Dermis microvascular lymphatic vessel endothelial cell (primary cell): ENCODE measurements at places on chromosomes 4 and X. TPM values are rescaled to one million over a fixed set of nuclear protein-coding genes. Genes with fewer than 3 reads are reported as not detected.

Gene NDP
- under 0.01 TPM in 2 replicates for total RNA-seq

Gene HGFAC
- under 0.01 and 0.13 TPM in 2 replicates for total RNA-seq

Gene TAF9B
- total RNA-seq = 14.9 and 20.2 TPM in 2 replicates

Gene AFP
- total RNA-seq = not detected in 2 replicates

Gene GRPR
- total RNA-seq = under 0.01 TPM in 2 replicates

Gene RPS6KA6
- 0.51 and 0.63 TPM in 2 replicates for total RNA-seq

Gene KLF8
- 0.13 and 0.25 TPM in 2 replicates for total RNA-seq

Gene CETN2
- total RNA-seq = 14.4 and 17.3 TPM in 2 replicates

Gene UGT2B17
- total RNA-seq = not detected in 2 replicates

Gene NXF2B
- not detected in 2 replicates for total RNA-seq

Gene GAB3
- 6.7 and 11.6 TPM in 2 replicates for total RNA-seq

Gene TCEAL7
- total RNA-seq = 0.26 and 0.38 TPM in 2 replicates

Gene RAB40A
- 0.13 TPM in 1 of 2 replicates, not detected in the other for total RNA-seq

Gene PFKFB1
- total RNA-seq = 0.13 TPM in 2 replicates

Gene ODAPH
- total RNA-seq = not detected in 2 replicates

Gene FGF13
- 20.4 and 25.7 TPM in 2 replicates for total RNA-seq

DNA sequence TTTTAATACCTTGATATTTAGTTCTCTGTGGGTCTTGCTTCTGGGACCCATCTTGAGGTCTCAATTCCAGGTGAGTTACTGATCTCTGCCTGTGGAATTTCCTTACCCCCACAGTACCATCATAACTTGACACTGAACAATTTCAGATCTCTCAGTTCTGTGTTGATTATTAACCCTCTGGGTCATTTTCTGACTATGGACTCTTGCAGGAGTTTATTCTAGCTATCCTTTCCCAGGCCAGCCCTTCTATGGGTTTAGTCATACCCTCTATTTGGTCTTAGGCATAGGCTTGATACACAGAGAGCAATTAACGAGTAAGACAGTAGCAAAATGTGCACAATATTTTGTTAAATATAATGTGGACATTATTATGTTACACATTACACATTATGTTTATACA lies 3.7 kb upstream of the SPARCL1 start:
- no peak for DNase-seq

GRCh38 chrX:1587161-1587560 lies 4.2 kb upstream of the AKAP17A start:
- no peak for DNase-seq

- DNase-seq = no peak
Observed at GRCh38 chrX:13808865-13809264, 8.0 kb downstream of the GPM6B start.

GRCh38 chr4:1627417-1628313 lies 56.4 kb downstream of the FAM53A start:
- DNase-seq = no peak

DNA sequence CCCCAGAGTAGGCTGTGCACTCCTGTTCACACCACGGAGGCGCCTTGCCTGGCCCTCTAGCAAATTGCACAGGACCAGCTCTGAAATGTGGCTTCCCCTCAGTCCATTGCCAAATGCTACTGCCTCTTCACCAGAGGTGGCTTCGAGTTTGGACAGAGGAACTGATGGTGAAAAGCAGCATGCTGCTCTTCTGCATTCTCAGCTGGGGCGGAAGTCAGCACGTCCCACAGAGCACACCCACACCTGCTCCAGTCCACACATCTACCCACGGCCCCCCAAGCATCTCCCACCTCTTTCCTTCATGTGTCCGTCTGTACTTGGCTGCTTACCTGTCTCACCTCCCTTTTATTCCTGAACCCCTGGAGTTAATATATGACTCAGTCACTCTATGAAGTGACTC lies 43.5 kb downstream of the LRP2BP start:
- DNase-seq = no peak

GRCh38 chr4:163697121-163697520 lies 202.6 kb downstream of the TMA16 start:
- no peak for DNase-seq

- no peak for DNase-seq
Observed at GRCh38 chrX:30483996-30484395, 93.6 kb downstream of the TASL start.

GRCh38 chr4:25769251-25769650 lies 93.5 kb downstream of the SEL1L3 start:
- no peak for DNase-seq

DNA sequence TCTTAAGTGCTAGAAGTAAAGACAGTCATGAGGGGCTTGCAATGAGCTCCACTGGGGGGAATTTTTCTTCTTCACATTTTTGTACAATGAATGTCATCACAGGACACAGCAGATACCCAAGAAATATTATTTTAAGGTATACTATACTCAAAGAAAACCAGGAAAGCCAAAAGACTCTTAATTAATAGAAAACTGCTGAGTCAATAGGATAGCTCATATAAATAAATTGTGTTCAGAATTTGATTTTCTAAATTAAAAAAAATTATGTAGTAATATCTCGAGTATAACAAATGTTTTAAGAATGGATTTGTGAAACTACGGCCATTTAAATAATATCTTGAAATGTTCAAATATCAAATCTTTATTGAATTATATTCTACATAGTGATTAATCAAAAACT lies 25.7 kb upstream of the CXCL8 start:
- no peak for DNase-seq

GRCh38 chr4:72974694-72975487 lies 94.6 kb downstream of the COX18 start:
- DNase-seq = peak; percentile 34

- no peak for DNase-seq
Observed at GRCh38 chr4:48129307-48130014, 4.6 kb downstream of the TXK start.

DNA sequence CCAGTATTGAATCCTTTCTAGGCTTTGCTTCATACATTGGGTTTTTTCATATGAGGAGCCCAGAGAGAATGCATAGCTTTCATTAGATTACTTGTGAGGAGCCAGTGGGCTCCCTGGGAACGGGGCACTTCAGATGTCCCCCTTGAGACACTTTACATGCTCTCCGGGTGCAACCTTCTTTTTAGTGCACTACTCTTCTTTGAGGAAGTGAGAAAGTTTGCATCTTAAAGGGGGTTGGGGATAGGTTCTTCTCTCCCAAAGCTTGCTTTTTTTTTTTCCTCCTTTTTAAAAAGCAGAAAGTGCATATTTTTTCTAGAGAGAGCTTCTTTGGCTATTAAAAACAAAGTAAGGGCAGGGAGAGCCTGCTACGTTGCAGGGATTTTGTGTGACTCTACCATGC lies 4.3 kb downstream of the HADH start:
- DNase-seq = no peak

DNA sequence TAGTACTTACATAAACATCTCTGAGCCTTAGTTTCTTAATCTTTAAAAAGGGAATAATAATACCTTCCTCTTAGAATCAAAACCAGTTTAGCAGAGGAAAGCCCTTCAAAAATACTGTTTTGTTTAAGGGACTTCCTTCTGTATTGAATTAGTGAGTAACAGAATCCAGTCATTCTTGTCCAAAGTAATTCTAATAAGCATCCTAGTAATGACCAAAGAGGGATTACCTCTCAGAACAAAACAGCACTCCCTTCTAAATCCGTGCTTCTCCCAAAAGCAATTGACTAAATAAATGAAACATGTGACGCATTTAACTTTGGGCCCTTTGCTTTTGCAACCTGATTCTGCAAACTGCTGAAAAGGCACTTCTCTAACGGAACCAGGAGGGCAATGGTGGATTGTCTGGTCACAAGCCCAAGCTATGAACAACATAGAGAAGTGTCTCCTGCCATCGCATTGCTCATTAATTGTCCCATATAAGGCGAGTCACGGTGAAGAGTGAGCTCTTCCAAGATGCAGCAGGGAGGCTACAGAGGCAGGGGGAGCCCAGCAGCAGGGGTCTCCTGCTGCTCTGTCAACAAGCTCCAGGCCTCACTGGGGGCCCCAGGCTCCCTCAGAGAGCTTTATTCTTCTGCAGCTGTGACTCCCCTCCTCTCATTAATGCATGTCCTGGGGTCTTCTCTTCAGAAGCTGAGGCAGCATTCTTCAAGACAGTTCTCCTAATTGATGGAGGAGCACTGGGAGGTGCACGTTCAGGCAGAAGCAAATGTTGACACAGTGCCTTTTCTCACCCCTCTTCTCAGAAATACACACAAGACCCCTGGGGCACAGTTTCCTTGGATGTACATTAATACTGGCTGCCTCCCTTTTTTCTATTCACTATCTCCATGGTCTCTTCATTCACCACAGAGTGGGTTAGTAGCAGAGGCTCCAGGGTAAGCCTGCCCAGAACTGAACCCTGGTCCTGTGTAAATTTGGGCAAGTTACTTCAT lies 419.6 kb upstream of the RASGEF1B start:
- no peak for DNase-seq

GRCh38 chrX:117400839-117401238 lies 715.8 kb downstream of the KLHL13 start:
- no peak for DNase-seq

- no peak for DNase-seq
Observed at GRCh38 chr4:96827086-96827485, 987.2 kb downstream of the PDHA2 start.

- DNase-seq = no peak
Observed at GRCh38 chr4:150679765-150680343, 97.9 kb downstream of the MAB21L2 start.

DNA sequence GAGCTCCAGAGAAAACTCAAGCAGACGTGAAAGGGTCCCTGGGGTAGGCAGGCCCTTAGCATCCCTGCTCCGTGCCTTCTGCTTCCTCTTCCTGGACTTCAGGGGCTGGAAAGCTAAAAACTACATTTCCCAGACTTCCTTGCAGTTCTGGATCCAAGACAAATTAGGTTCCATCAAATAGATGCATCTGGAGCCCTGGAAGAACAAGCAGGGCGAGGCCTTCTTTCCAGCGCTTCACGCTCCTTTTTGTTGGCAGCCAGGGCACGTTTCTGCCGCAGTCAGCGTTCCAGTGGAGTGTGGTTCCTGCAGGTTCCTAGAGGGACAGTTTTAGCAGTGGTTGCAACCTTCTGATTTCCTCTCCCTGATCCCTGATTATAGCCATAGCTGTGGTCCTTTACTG lies 53.6 kb upstream of the MSX1 start:
- DNase-seq = no peak

GRCh38 chrX:9369802-9370291 lies 95.0 kb upstream of the TBL1X start:
- DNase-seq = no peak

- DNase-seq = no peak
Observed at GRCh38 chr4:113232194-113232593, 182.7 kb downstream of the ANK2 start.

DNA sequence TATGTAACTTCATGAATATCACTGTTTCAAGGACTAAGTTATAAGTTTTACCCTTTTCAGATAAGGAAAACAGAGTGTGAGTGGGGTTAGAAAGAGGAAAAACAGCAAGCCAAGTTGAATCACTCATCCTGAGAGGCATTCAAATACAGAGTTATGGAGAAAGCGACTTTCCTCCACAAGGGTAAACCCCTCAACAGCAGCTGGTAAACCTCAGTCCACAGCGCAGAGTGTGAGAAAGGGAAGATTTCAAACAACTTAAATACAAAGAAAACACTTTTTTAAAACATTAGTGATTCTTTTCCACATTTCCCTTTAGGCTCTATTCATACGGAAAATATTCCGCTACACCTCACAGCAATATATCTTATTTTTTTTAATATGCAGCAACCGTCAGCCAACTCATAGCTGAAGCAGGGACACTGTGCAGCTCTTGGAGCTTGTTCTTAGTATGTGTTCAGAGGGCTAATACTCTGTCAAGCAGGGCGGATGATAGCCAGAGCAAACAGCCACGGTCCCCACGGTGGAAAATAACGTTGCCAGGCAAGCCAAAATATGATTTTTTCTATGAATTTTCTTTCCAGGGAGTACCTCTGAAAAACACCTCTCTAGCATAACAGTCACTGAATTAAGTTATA lies 488.9 kb upstream of the FAT1 start:
- no peak for DNase-seq

DNA sequence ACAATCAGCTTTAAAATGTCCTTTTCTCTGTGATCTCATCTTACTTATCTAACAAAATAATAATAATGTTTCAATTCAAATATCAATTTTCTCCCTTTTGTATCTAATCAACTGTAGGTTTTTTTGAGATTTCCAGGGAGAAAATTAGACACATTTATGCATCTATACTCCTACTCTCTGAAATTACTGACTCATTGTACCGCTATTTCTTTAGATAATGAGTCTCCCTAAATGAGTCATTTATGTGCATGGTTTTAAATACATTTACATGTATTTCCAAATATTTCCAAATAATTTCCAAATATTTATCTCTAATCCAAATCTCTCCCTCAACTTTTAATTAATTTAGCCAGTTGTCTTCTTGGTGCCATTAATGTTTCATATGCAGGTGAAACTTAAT lies 621.0 kb downstream of the TECRL start:
- DNase-seq = no peak

- DNase-seq = no peak
Observed at GRCh38 chr4:133152831-133153481, 3.9 kb downstream of the PCDH10 start.

DNA sequence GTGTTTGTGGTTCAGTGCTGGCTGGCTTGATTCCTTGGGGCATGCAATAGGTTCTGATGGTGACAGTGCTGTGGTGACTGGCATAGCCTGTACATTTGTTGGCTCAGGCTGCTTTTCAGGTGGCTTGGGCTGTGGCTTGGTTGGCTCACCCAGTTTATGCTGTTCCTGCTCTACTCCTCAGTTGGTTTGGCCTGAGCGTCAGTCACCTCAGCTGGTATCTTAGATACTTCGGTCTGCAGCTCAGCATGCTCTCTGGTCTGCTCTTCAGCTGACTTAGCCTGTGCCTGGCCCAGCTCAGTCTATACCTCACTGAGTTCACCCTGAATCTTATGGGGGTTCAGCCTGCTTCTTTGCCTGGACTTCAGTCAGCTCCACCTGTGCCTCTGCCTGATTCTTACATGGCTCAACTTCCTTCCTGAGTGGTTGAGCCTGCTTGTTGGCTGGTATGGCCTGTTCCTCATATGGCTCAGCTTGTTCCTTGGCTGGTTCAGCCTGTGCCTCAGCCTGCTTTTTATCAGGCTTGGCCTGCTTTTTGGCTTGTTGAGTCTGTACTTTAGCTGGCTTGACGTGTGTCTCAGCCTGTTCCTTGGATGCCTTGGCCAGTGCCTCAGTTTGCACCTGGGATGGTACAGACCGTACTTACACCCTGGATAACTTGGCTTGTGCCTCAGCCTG lies 170.6 kb downstream of the MSN start:
- no peak for DNase-seq

- DNase-seq = no peak
Observed at GRCh38 chr4:37648084-37648817, 37.9 kb downstream of the RELL1 start.

- DNase-seq = no peak
Observed at GRCh38 chrX:2692221-2693112, 1.4 kb downstream of the CD99 start.
